A549 treated with CORT108297 at 1 μM for 4 hours (cell line): ENCODE measurements at places on chromosomes 7 and 10. TPM values are rescaled to one million over a fixed set of nuclear protein-coding genes. Genes with fewer than 3 reads are reported as not detected.

SLC18A2 gene
- total RNA-seq: 0.04 TPM in 1 of 5 replicates, not detected in the others

SEMA3A gene
- 3.9 to 6.7 TPM (median 5.6 TPM) in 5 replicates for total RNA-seq

HMX3 gene
- 0.09 TPM in 1 of 5 replicates, not detected in the others for total RNA-seq

INPP5F gene
- 7.1 to 10.0 TPM (median 8.8 TPM) in 5 replicates for total RNA-seq

RBM20 gene
- 1.1 to 1.7 TPM (median 1.5 TPM) in 5 replicates for total RNA-seq

LRRC4 gene
- not detected in 5 replicates for total RNA-seq

CHAT gene
- total RNA-seq: not detected in 5 replicates

CDNF gene
- total RNA-seq: 0.85 to 1.3 TPM (median 1.1 TPM) in 5 replicates

CARD11 gene
- 1.0 to 2.2 TPM (median 1.6 TPM) in 5 replicates for total RNA-seq

CYP3A7 gene
- total RNA-seq: 0.06 TPM in 1 of 5 replicates, not detected in the others

DPP6 gene
- not detected in 5 replicates for total RNA-seq

FAM221A gene
- total RNA-seq: 0.24 to 0.63 TPM (median 0.39 TPM) in 5 replicates

PTPRZ1 gene
- total RNA-seq: not detected in 5 replicates

POLR2J gene
- total RNA-seq: 106 to 112 TPM (median 109 TPM) in 5 replicates

SORCS1 gene
- total RNA-seq: not detected in 5 replicates

TACC2 gene
- total RNA-seq: 81.1 to 93.4 TPM (median 86.7 TPM) in 5 replicates

IPMK gene
- total RNA-seq: 2.1 to 3.2 TPM (median 2.7 TPM) in 5 replicates
